HEK293T (cell line): ENCODE measurements at places on chromosomes 5 and 9.

- DNase-seq: no peak
These were observed 232.3 kb upstream of the PAPPA start for GRCh38 chr9:115921301-115921700.

DNA sequence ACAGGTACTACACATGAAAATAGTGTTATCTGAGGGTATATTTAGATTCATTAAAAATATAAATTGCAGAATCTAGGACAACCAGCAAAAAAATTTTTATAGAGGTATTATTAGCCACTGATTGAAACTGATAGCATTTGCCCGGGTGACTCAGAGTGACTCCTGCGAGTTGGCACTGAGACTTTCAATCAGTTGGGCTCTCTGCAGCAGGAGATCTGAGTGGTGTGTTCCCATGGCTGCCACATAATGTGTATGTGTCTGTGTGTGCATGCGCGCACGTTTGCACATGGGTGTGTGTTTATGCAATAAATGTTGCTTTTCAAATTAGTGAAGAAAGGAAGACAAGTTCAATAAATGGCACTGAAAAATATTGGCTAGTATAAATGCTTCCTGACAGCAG, 100.1 kb upstream of the MRPS30 start:
- no peak for DNase-seq

DNA sequence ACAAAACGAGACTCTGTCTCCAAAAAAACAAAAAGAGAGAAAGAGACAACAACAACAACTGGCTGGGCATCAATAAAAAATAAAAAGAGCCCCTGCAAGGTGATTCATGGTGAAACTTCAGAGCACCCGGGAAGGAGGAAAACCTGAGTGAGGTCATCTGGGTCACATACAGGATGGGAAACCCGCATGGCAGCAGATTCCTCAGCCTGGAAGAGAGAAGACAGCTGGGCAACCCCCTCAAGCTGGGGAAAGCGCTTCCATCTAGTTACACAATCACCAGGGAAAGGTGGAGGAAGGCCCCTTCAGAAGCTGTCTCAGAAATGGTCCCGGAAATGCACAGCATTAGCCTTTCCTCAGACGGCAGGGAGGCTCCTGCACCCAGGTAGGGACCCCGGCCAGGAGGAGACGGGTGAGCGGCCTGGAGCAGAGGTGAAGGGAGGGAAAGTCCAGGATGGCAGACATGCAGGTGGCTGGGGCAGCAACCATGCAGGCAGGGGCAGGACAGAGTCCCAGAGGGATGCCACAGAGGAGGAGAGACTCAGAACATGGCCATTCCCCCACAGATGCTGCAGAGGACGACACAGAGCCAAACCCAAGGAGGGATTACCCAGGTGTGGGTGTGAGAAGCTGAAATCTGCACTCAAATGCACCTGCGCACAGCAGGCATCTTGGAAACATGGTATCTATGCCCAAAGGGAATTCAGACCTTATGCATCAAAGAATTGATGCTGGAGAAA, 29.4 kb downstream of the CAMSAP1 start:
- DNase-seq: no peak

DNA sequence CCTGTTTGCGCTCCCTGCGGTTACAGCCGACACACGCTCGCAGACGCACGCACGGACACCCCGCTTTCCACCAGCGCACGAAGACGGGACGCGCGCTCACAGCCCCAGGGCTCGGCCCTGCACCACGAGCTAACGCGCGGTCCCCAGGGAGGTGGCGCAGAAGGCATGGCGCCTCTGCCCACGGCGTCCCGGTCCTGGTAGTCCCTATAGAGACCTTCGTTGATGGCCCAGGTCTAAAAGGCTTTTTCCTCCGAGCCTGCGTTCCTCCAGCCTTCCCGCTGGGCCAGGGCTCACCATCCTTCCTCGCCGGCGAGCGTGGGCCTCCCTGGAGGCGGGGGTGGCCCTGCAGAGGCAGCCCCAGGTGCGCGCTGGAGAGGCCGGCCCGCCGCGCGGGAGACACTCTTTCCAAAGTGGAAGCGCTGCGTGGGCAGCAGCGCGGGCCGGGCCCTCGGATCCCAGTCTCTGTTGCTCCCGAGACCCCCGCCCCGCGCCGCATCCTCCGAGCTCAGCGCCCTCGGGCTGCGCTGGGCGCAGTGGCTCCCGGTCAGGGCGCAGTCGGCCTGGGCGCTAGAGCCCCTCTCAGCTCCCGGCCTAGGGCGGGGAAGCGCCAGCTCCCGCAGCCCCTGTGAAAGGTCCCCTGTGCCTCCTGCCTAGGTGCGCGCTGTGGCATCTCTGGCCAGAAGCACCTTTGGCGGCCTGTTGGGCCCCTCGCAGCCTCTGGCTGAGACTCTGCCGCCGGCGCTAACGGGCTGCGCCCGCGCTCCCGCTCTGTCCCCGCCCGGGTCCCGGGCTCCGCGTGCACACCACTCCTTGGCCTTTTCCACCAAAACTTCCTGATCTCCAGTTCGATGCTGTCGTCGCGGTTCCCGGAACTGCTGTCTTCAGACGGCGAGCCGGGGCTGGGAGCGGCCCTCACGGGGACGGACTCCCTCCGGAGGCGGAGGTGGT, 31.9 kb upstream of the FANCC start:
- no peak for DNase-seq

- DNase-seq: no peak
These were observed 518.9 kb downstream of the CTNND2 start for GRCh38 chr5:11385251-11385900.

DNA sequence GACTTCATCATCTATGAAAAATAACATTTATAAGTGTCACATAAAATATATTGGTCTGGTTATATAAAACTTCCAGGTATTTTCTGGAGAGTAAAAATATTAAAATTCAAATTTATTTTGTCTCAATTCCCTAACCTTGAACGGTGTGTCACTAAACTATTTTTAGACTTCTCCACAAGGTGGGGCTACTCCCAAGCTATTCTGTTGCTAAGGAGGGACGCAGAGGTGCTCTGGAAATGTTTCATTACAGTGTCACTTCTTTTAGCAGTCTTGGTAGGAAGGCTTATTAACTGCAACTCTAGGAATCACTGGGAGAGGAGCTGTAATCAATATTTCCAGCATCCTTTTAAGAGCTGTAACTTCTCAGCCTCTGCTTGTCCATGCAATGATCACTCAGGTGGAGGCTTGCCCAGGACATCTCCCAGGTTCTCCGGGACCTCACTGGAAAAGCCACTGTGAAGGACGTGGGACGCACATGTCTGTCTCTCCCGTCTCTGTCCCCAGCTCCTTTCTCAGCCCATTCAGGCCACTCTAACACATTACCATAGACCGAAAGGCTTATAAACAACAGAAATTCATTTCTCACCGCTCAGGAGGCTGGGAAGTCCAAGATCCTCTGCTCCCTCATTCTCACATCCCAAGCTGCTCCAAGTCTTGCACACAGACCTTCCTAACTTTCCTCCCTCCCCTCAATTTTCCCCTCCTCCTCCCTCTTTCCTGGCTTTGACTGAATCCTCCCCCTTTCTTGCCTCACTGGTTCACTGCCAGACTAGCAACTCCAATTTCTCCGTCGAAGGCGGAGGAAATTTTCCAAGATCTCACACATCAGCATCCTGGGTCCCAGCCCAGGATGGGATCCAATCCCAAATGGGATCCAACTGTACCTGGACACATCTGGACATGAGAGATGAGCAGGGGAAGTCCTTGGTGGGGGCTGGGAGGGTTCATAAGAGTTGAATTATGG, 32.7 kb upstream of the DNAH5 start:
- peak; percentile 62 for DNase-seq

DNA sequence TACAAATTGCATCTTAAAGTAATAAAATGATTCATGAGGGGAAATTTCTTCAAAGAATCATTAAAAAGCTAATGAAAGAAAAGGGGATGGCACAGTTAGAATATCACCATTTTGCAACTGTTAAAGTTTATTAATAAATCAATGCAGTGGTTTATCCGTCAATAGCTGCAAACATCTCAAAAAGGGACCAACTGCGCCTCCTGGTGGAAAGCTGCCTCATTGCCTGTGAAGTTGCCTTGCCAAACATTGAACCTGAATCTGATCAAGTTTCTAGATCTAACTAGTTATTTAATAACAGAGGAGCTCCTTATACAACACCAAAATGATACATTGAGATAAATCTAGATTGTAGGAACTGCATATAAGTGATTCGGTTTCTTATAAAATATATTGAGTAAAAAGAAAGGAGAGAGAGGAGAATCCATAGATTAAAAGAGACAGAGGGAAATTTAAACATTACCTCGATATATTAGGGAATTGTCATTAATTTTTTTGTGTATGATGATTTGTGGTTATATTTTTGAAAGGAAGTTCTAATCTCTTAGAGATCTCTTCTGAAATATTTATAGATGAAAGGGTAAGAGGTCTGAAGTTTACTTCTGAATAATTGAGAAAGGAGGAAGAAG, 6.9 kb upstream of the NDUFB6 start:
- DNase-seq: peak; percentile 45

DNA sequence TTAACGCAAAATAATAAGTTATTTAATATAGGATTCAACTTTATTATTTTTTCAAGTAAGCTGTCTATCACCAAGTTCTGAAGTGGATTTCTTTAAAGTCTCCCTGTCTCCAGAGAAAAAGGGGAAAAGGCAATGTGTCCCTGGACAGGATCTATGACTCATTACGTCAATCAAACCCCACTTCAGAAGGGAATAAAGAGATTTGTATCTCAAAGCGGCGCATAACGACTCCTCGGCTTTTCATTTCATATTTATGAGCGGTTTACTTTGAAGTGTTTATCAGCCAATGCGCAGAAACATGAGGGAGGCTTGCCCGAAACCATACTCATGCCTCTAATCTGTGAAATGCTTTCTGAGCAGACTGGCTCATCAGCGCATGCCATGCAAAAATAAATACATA, 938.6 kb upstream of the WWC1 start:
- no peak for DNase-seq

- no peak for DNase-seq
These were observed 950 bp downstream of the NEUROG1 start for GRCh38 chr5:135534609-135535419.

DNA sequence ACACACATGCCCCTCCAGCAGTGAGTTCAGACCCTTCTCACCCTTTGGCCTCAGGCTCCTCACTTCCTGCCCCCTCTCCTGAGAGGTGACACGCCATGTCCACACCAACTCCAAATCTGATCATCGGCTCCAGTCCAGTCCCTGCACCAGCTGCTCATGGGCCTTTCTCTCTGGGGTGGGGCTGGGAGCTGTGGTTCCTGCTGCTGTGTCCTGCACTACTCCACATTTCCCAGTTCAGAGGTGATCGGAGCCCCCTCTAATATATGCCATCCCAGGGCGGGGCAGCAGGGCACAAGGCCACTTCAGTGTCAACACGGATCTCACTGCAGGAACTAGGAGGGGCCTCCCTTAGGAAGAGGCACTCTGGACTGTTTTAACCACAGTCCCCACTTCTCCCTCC, 91.5 kb downstream of the ADAMTS2 start:
- no peak for DNase-seq

- no peak for DNase-seq
These were observed 19.8 kb upstream of the HEXB start for GRCh38 chr5:74665273-74665672.

GRCh38 chr5:180915924-180916323, 17.0 kb downstream of the BTNL8 start:
- DNase-seq: no peak

DNA sequence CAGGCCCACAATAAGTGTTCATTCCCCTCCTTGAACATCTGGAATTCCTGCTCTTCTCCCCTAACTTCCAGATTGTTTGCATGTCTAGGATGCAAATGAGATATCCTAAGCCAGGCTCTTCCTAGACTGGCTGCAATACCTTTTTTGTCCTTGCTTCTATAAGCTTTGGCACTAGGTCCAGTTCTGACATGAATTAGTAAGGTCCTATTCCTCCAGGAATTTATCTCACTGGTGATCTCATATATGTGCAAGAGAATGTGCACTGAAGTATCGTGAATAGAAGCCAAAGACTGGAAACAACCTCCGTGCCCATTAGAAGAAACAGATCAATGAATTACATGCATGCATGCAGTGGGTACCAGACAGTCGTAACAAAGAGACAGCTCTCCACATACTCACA, 25.2 kb downstream of the DUSP1 start:
- DNase-seq: no peak

- peak; percentile 46 for DNase-seq
These were observed 66.4 kb upstream of the FER start for GRCh38 chr5:108681079-108681921.

DNA sequence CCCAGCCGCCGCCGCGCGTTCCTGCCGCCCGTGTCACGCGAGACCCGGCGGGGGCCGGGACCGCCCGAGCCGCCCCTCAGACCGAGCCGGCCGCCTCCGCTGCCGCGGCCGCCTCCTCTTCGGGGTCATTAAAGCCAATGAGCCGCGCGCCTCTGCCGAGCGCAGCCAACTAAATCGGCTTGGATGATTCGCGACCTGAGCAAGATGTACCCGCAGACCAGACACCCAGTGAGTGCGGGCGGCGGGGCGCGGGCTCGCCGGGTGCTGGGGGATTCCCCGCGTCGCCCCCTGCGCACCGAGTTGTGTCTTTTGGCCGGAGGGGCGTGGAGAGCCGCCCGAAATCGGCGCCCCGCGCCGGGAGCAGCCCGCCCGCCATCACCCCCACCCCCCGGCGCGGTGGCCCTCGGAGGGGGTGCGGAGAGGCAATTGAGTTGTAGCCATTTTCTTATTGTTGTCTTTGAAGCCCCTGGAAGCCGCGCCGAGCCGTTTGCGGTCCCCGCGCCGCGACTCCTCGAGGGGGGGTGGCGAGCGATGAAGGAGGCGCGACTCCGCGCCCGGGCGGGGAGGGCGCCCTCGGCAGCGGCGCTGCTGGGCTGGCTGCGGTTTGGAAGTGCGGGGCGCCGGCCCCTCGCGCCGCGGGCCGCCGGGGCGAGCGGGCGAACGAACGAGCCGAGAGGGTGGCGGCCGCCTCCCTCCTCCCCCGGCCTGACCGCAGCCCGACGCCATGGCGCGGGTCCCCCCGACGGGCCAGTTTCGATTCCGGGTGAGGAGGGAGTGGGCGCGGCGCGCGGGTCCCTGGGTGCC, 1.0 kb downstream of the TLE4 start:
- DNase-seq: peak; percentile 78

- no peak for DNase-seq
These were observed 55.8 kb upstream of the TMC1 start for GRCh38 chr9:72465593-72465984.

- peak; percentile 70 for DNase-seq
These were observed 166.8 kb downstream of the ARHGEF28 start for GRCh38 chr5:73792687-73793320.

GRCh38 chr5:136028782-136029742, at the start of gene TGFBI:
TGFBI (plus strand) TSS chr5:136028988; CDS start chr5:136029056, 68 bp downstream.
- DNase-seq: no peak

- DNase-seq: no peak
These were observed 4.5 kb downstream of the SLC1A1 start for GRCh38 chr9:4494806-4495205.

DNA sequence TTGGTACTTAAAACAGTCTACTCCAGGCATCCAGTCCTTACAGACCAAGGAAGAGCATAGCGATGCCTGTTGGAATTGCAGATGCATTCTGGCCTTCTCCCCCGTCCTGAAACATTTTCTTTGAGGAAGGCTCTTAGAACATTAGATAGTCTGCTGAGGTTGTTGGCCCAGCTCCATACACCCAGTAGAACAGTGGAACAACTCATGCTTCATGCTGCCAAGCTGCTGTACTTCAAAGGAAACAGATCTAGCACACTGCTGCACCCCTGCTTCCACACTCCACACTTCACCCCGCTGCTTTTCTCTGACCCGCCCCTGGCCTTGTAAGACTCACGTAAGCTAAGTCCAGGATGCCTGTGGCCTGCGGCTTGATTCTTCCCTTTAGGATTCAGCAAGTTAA, 33.4 kb upstream of the NCS1 start:
- no peak for DNase-seq
